ENCODE measurements at places on chromosomes 16 and 17.
A peak's percentile ranks its signal among the peaks of the same experiment; 100 is the strongest.

- DNase-seq = no peak
Measured at GRCh38 chr17:75589919-75590303, 2.3 kb downstream of the MYO15B start.

GRCh38 chr16:30903596-30903995 is 7.2 kb downstream of the CTF1 start:
- no peak for DNase-seq

DNA sequence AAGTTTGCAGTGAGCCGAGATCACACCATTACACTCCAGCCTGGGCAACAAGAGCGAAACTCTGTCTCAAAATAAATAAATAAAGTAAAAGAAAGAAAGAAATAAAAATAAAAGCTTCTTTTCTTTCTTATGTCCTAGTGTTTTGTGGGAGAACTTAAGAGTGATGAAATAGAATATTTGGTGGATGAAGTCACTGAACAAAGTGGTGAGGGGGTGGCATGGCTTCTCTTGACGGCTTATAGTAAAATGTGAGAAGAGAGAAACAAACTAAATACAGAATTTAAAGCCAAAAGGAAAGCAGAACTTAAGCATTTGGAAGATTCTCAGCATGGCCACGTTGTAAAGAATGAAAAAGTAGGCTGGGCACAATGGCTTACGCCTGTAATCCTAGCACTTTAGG is 15.3 kb downstream of the SGF29 start:
- no peak for DNase-seq

DNA sequence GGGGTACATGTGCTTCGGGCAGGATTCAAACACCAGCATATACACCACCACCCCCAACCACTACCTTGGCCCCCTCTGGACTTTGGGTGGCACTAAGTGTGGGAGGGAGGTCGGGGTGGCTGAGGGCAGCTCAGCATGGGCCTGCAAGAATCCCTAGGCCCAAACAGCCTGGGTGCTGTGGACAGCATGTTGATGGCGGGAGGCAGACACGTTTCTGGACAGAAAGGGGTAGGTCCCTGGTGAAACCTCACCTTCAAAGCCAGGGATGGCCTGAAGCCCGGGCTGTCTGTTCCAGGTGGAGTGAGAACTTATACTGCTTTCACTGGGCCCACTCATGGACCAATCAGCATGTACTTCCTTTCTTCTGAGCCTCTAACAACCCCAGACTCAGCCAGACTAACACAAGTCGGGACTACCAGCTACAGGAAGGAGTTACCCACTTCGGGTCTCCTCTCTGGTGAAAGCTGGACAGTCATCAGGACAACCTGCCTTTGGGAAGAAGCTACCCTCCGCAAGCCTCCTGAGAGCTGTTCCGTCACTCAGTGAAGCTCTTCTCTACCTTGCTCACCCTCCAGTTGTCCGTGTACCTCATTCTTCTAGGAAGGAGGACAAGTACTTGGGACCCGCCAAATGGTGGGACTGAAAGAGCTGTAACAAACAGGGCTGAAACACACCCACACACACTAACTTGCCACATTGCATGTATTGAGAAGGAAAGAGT is 203.0 kb downstream of the CPPED1 start:
- DNase-seq = no peak

DNA sequence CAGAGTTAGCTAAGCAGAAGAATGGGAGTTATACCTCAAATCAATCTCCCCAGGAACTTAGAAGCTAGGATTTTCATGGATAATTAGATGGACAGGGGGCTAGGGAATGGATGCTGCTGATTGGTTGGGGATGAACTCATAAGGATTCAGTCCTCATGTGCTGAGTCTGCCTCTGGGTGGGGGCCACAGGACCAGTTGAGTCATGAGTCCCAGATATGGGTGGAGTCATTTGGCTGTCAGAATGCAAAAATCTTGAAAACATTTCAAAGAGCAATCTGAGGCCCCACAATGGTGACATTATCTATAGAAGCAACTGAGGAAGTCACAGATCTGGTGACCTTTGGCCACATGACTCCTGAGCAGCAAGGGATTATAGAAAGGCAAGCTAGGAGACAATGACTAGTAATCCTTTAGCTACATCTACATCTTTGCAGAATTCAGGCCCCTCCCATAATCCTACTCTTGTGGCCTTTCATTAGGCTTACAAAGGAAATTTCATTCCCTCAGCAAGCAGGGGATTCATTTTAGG is 82.6 kb upstream of the CCL2 start:
- DNase-seq = no peak

GRCh38 chr17:4520060-4520893 is 21.6 kb downstream of the SPNS2 start:
- no peak for DNase-seq

GRCh38 chr17:297758-298157 is 54.8 kb downstream of the RPH3AL start:
- no peak for DNase-seq

GRCh38 chr16:51637770-51638094 is 486.7 kb upstream of the SALL1 start:
- no peak for DNase-seq

DNA sequence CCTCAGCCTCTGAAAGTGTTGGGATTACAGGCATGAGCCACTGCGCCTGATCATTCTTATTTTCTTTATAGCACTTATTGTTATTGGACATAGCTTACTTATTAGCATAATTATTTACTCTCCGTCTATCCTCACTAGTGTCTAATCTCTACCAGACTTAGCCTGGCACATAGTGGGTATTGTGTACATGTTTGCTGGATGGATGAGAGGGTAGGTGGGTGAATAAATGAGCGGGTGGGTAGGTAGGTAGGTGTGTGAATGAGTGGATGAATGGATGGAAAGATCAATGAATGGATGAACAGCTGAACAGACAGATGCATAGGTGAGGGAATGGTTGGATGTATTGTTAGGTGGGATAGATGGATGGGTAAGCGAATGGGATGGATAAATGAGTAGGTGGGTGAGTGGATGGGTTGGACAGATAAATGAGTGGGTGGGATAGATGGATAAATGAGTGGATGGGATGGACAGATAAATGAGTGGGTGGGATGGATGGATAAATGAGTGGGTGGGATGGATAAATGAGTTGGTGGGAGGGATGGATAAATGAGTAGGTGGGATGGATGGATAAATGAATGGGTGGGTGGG is 51.9 kb downstream of the ABCC6 start:
- no peak for DNase-seq

DNA sequence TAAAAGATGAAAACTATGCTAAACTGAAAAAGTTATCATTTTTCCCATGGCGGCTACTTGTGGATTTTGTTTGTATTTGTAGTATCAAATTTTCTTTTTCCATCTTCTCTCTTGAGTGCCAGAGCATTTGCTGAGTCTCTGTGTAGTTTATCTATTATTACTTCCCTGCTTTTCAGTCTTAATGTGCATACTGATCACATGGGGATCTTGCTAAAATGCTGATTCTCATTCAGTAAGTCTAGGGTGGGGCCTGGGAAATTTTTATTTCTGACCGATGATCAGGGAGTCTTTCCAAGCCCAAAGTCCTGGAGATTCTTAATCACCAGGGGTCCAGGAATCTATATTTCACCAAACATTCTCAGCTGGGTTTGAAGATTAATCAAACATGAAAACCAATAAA is 189.0 kb upstream of the GOT2 start:
- no peak for DNase-seq

DNA sequence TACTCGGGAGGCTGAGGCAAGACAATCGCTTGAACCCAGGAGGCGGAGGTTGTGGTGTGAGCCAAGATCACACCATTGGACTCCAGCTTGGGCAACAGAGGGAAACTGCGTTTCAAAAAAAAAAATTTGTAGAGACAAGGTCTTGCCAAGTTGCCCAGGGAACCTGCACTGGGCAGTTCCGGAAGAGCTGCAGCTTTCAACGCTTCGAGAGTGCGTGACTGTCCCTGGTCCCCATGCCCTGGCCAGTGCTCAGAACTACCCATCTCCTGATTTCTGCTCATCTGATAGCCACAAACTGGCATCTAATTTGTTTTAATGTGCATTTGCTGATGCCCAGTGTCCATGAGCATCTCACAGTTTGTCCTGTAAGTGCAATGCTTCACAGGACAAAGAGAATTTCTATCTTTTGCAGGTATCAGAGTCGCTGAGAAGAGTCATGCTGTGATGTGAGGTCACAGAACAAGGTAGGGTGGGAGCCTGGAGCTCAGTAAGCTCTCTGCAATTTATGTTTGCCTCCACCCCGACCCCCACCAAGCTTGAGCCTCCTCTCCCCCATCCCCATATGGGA is 3.9 kb downstream of the ACTG1 start:
- no peak for DNase-seq

- DNase-seq = no peak
Measured at GRCh38 chr16:79004309-79004708, 596.2 kb downstream of the MAF start.

GRCh38 chr17:4365628-4366326 is 698 bp downstream of the UBE2G1 start:
- peak; percentile 5 for DNase-seq

GRCh38 chr16:23293016-23293415 is 9.1 kb upstream of the SCNN1B start:
- DNase-seq = no peak

DNA sequence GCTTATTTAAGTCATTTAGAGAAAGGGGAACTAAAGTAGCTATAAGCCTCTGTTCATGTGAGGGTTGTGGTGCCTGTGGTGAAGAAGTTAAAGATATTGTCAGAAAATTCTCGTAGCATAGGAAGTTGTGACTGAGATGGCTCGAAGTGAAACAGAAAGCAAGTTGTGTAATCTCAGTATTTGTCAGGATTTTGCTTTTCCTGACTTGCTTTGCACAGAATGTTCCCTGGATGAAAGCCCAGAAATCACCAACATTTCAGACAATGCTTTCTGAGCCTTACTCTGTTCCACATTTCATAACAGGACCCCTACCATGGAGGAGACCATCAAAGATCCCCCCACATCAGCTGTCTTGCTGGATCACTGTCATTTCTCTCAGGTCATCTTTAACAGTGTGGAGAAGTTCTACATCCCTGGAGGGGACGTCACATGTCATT is 10.6 kb downstream of the CALCOCO2 start:
- DNase-seq = no peak

- no peak for DNase-seq
Measured at GRCh38 chr17:77124192-77124889, 16.4 kb upstream of the SEC14L1 start.

DNA sequence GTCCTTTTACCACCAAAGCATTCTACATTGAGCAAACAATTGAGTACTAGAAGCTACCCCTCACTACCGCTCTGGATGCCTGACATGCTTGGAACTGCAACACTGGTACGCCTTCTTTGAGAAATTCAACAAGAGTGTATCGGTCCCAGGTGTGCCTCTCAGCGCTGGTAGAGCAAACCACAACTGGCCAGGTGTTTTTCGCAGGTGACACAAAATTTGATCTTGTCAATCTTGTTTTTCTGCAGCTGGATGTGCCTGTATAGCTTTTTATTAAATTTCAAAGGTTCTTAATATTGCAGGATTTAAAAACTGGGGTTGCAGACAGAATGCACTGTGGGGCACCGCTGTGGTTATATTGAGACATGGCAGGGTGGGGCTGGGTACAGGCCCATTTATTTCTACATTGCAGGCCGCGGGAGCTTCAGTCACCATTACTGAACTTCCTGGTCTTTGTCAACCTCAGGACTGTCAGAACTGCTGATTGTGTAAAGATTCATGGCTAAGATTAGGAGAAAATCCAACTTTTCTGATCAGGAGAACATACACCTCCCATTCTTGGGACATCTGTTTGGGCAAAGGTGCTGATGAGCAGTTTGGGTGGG is 4.5 kb upstream of the SNX20 start:
- no peak for DNase-seq

DNA sequence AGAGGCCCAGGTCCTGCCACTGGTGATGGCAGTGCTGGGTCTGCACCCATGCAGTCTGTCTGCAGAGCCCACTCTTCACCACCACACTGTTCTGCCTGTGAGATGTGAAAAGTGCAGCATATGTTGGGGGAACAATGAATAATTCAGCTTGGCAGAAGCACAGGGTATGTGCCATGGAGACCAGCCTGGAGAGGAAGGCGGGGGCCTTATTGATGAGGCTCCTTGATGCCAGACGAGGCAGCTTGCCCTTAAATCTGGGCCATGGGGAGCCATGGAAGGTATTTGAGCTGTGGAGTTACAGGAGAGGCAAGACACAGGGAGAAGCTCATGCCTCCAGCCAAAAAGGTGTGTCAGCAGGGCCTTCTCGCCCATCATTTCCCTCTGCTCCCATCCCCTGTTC is 124.7 kb downstream of the C16orf78 start:
- DNase-seq = no peak

- DNase-seq = no peak
Measured at GRCh38 chr16:48559462-48560211, 50.3 kb downstream of the N4BP1 start.

- no peak for DNase-seq
Measured at GRCh38 chr16:77833921-77834634, 45.7 kb downstream of the VAT1L start.

DNA sequence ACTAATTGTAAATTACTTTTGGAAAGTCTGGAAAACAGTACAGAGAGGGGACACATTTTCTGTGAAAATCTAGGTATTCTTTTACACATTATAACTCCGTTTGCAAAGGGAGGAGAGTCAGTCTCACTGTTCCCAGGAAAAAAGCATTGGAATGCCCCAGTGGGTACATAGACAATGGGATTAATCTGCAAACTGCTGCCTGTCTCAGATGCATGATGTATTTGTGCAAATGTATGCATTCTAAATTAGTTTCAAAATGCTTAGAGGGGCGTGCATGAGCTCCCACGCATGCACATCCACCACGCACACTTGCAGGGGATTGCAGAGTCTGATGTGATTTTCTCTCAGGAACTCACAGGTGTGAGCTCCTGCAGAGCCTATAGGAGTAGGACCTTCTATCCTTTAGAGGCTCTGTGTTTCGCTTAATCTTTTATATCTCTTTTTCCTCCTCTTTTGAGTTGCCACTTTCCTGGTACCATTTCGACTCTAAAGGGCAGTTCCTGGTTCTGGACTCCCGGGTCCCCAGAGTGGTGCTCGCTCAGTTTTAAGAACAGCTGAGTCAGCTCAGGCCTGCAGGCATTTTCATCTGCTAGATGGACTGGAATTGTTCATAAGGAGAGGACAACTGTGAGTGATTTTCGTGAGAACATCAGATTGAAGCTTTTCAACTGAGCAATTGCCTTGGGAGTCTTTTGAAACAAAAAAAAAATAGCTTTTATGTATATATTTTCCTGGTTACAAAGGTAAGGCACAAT is 1.1 kb downstream of the BCO1 start:
- DNase-seq = no peak

DNA sequence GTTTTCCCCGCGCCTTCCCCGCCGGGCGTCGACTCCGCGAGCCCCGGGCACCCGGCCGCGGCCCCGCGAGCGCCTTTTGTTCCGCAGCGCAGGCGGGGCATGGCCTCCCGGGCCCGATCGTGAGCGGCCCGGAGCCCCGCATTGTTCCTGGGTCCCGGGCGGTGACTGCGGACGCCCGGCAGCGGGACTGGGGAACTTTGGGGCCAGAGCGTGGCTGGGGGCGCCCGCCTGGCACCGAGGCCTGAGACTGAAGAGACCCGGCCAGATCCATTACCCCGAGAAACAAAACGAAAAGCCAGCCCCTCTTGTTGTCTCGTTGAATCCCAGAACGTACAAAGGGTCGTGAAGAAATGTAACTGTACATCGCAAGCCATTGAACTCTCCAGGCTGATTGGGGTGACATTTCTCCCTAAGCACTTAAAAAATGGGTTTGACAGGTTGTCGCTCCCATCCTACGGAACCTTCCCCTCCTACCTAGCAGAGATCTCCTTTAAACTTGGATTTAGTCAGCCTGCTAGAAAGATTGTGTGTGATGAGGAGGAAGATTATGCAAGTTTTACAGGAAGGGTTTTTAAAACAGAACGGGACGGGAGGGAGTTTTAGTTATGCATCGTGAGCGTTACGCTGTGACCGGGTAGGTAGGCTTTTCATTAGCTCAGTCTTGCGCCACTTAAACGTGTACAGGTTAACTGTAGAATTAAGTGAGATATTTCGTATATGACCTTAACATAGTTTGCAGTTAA is 825 bp downstream of the METTL9 start:
- no peak for DNase-seq
